Naive B cell (primary cell): ENCODE measurements at places on chromosomes 7 and 10.
A peak's percentile ranks its signal among the peaks of the same experiment; 100 is the strongest.

- DNase-seq, result no peak
Measured at GRCh38 chr7:140213684-140214074, 36.9 kb upstream of the KDM7A start.

- DNase-seq, result no peak
Measured at GRCh38 chr10:13184730-13185514, 23.6 kb downstream of the MCM10 start.

DNA sequence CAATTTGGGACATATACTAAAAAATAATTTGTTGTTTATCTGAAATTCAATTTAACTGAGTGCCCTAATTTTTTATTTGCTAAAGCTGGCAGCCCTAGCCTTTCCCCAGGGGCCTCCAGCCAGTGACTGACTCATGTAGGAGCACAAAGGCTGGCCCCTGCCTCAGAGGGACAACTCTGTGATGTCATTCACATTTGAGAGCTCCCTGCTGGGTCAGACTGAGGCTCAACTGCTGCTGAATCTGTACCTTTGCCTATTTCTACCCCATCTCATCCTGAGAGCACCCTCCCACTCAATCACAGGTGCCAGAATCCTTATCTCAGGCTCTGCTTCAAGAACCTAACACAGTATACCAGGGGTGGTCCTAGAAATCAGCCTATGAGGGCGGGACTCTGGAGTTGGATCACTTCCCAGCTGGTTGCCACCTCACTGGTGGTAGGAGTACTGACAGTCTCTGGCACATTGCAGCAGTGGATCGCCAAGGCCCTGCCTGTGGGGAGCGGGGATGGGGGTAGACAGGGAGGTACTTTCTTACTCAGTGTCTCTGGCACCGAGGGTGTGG lies 11.6 kb downstream of the GCK start:
- DNase-seq, result no peak

GRCh38 chr7:99793443-99793842 lies 9.5 kb upstream of the CYP3A4 start:
- DNase-seq, result no peak

DNA sequence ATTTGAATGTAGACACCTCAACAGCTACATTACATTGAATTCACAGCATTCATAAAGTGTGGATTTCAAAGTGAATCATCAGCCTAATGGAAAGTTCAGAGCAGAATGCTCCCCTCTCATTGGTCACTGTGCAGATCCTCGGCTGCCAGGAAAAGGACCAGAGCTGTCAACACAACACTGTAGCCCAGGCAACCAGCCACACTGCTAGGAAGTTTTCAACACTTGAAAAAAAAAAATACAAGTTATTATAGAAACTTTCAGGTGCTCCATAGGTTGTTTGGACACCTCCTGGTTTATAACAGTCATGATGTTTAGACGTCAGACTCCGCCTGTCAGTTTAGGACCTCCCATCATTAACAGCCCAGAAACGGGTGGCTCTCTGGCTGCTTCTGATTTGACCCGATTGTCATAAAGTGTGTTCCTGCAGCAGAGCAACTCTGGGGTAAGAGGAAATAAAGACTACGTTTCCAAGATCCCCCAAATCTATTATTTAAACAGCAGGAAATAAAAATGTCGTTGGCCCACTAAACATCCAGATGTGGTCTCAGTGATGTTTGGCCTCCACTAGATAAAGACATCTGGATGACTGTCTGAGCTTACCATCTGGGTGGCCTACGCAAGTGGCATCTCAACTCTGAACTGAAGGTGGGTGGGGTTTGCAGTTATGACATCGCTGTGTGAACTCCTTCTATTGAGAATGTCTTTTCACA lies 117.4 kb downstream of the CABCOCO1 start:
- DNase-seq, result no peak

- no peak for DNase-seq
Measured at GRCh38 chr10:97481071-97481470, 17.2 kb downstream of the MMS19 start.

DNA sequence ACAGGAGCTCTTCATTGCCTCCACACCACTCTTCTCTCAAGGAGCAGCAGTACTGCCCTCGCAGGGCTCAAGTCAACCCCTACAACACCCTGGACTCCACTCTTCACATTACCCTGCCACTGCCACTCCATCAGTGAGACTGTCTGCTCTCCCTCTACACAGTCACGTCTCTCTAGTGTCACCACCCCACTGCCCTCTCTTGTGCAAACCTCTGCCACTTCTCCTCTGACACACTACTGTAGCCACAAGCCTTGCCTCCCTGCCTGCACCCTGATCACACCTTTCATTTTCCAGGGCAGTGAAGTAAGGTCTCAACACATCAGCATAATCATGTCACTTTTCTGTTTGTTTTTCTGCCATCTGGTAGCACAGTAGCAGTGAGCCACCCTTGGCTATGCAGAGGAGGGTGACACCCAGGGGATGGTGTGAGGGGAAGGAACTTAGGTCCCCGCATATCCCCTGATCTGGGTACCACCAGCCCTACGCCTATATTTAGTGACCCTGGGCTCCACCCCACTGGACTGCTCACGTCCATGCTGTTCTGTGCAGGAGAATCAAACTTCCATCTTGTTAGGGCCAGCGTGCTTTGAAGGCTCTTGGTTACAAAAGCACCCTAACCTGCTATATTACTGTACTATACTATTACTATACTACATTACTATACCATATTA lies 1.6 kb downstream of the C10orf143 start:
- no peak for DNase-seq

DNA sequence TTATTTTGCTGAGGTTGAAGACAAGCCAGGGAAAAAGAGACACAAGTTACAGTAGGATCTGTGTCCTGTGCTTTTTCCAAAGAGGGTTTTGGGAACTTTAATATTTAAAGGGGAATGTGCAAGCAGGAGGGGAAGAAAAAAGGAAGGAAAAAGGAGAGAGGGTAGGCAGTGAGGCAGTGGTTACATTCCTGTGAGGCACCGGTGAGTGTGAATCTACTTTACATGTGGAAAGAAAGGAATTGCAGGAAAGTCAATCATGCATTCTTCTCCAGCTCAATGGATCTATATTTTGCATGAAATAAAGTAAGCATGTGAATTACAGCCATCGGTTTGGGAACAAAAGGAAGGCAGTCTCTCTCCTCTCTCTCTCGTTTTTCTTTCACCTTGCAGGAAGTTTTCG lies 12.6 kb upstream of the DYNC2I1 start:
- no peak for DNase-seq

- no peak for DNase-seq
Measured at GRCh38 chr10:92131275-92131820, 159.5 kb downstream of the CPEB3 start.

DNA sequence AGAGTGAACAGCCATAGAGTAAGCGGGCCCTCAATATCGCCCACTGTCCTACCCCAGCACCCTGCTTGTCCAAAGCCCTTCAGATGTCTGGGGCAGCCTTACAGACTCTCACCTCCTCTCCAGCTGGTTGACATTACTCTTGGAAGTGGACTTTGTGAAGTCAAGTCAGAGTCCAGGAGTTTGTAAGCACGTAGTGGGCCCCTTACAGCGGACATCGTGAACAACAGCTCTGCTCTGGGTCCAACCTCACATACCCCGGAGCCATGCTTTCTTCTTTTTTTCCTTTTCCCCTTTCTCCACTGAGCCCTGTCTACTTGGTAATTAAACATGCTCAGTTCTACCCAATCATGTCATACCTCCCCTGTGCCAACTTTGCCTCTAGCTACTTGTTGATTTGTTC lies 17.5 kb downstream of the HNRNPF start:
- DNase-seq, result no peak

DNA sequence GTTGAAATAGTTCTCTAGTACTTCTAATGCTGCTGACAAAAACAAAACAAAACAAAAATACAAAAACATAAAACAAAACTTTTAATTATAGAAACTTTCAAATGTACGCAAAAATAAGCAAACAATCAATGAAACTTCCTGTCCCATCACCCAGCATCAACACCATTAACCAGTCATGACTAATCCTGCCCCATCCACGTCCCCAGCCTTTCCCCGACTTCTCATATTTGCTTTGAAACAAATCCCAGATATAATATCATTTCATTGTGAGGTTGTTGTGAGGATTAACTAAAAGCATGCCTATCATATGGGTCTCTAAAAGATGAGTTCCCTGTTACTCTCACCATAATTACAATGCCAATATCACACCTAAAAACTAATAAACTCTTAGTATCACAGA lies 55.7 kb downstream of the CSTF2T start:
- no peak for DNase-seq

DNA sequence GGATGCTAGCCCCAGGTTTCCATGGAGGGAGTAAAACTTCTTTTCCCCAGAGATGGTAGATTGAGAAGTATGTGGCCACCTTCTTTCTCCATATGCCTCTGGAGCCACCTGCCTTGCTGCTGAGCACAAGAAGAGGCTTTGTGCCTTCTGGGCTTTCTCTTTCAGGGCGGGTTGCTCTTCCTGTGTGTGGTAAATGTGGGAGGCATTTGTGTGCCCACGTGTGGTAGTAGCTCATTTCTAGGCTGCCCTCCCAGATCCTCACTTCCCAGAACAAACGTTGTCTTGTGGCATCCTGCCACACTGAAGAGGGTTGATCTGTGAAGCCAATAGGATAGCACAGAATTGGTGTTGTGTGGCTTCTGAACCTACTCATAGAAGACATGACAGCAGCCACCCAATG lies 342.0 kb upstream of the PODXL start:
- DNase-seq, result no peak

DNA sequence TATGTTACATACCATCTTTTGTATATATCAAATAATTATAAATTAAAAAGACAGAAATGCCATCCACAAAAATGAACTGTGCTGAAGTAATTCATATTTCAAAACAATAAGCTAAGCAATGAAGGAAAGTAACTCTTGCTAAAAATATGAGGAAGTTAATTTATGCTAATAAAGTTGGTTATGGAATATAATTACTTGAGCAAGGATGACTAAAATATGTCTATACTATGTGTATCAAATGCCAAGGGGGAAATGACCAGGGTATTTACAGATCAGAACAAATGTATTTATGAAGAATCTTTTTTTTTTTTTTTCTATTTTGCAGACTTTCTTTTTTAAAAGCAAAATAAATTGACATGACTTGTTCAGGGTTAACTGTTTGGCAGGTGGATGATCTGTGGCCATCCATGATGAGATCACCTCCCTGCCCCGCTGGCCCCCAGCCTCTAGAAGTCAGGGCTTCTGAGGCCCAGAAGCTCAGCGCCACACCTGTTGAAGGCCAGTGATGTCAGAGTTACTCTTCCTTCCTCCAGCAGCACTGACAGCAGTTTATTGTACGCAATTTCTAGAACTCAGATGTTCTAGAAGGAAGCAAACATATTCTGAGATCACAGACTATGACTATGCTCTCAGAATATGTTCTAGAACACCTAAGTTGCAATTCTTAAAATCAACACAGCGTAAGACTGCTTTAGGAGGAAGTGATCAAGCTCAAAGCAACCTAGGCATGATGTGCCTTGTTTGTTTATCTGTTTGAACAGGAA lies 196.1 kb upstream of the KLF14 start:
- DNase-seq, result peak; percentile 51

DNA sequence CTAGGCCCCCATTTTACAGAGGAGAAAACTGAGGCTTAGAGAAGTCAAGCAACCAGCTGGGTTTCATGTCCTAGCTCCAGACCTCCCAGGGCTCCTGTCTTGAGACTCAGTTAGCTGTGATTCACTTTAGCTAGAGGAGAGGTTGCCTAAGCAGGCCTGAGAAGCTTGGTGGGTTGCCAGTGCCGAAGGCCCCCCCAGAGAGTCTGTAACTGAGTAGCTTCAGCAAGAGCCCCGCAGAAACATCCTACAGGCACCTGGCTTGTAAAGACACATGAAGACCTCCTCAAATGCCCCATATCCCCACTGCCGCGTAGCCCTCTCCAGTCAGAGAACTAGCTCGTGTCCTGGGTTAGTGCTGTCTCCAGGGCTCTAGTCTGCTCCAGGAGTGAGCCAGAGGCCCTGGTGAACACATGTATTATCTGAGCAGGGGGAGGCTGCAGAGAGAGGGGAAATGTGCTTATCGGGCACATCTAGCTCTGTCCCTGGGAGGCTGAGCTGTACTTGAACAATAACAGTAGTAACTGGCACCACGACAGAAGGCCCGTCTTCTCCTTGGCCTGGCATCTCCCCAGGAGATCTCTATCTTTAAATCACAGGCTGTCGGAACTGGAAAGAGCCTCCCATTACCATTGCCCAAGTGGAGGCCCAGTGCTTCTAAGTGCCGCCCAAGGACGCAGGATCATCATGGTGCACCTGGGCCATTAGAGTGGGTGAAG lies 28.9 kb downstream of the UNC5B start:
- no peak for DNase-seq

- DNase-seq, result no peak
Measured at GRCh38 chr10:131453721-131454634, 142.5 kb upstream of the TCERG1L start.

- no peak for DNase-seq
Measured at GRCh38 chr10:55485827-55486226, 684.8 kb upstream of the PCDH15 start.

DNA sequence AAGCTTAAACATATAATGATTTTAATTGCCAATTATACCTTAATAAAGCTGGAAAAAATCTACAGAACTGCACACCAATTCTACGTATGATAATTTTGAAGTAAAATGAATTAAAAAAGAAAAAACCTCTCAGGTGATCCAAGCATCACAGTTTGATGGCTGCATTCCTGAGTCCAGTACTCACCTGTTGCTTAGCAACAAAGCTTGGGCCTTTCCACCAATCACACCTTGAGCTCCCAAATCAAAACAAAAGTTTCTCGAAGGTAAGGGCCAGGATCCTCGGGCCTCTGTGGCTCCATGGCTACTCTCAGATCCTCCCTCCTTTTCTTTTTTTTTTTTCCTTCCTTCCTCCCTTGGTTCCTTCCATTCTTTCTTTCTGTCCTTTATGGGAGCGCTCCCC lies 137.2 kb upstream of the PCBD1 start:
- DNase-seq, result no peak

GRCh38 chr7:24574386-24574785 lies 1.1 kb downstream of the PALS2 start:
- no peak for DNase-seq

DNA sequence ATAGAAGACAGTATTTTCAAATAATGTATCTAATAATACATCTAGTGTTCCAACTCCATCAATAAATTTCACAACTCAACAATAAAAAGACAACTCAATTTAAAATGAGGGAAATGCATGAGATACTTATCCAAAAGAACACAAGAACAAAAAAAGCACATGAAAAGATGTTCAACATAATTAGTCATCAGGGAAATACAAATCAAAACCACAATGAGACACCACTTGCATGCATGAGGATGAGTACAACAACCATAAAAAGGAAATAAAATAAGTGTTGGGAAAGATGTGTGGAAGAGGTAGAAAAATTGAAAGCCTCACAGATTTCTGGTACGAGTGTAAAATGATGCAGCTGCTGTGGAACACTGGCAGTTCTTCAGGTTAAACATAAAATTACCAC lies 111.6 kb upstream of the PTPRZ1 start:
- no peak for DNase-seq

- no peak for DNase-seq
Measured at GRCh38 chr7:85896531-85896930, 709.7 kb upstream of the SEMA3D start.

- no peak for DNase-seq
Measured at GRCh38 chr10:11693376-11693775, 48.8 kb upstream of the ECHDC3 start.

GRCh38 chr10:104403636-104404035 lies 50.0 kb downstream of the CFAP58 start:
- no peak for DNase-seq

GRCh38 chr10:125827133-125827532 lies 3.8 kb downstream of the BCCIP start:
- no peak for DNase-seq

- no peak for DNase-seq
Measured at GRCh38 chr7:111229916-111230315, 139.0 kb downstream of the LRRN3 start.

- DNase-seq, result no peak
Measured at GRCh38 chr10:71664585-71664984, 55.0 kb downstream of the C10orf105 start.
